IPS DF 6.9 (cell line): ENCODE measurements at places on chromosomes 12 and 14.

DNA sequence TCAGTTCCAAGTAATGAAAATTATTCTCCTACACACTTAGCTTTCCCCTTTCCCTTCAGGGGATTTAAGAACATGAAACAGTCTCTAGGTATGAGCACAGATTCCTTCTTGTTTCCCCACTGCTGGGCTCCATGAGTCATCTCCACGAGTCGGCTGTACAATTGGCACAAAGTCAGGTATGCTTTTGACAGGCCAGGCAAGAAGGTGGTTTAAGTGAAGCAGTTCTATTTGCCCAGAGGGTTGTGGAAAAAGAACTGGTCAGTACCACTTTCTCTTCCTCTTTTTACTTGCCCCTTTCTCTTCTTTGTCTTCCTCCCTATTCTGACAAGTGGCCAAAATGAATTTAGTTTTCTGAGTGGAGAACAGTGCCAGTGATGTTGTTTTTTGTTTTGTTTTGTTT, 16.3 kb downstream of the DYNC1H1 start:
- no peaks in the 10 kb centered on the region for H3K4me1 ChIP-seq
- H3K27ac ChIP-seq: no peak overlapping the region
- no peaks in the 10 kb centered on the region for H3K27me3 ChIP-seq
- no peak for DNase-seq

DNA sequence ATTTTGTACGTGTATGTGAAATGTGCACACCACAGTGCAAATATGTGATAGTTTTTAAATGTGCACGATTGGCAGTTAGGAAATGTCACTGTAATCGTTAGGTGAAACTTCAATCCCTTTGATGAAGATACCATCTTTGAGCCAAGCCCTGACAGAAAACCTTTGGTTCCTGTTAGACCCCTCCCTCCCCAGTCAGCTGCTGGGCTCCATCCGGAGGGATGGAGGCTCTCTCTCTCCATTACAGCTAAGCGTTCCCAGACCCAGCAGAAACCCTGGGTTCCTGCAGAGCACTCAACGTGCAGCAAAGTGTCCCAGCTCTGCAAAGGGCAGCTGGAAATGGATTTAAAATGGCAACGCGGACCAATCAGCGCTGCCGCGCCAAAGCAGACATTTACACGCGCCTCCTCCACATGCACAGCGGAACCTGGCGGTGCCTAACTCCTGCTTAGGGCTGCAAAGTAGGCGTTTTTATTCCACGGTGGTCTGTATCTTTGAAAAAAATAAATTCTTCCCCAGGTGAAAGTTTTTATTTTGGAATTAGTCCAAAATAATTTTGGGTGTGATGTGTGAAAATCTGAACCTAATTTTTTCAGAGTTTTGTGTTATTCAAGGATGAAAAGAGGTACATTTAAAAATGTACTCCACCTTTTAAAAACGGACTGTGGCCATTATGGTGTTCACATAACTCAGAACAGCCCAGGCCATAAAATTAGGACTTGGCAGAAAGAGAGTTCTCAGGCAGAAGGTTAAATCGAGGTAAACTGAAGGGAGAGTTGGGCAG, 1.4 kb upstream of the HMGA2 start:
- H3K27ac ChIP-seq: no peak overlapping the region
- no peaks in the 10 kb centered on the region for H3K36me3 ChIP-seq
- peak overlapping the region; percentile 85; the same call in 1 of the 2 replicates for H3K4me3 ChIP-seq
- peaks cover 1% of the 10 kb centered on the region for H3K4me1 ChIP-seq

DNA sequence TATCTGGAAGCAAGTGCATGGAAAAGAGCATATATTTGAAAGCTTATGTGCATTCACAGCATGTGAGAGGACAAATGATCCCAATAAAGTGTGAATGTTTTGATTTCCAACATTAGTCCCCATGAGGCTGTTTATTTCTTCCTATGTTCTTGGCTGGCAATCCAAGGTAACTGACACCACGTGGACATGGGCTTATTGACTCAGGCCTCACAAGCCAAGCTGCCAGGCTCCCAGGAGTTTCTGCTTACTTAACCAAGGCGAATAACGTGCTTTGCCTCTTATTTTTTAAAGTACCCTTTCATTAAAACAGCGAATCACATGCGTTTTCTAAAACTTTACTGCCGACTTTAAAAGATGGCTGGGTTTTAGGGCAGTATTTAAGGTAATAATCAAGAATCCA, 441.7 kb downstream of the FUT8 start:
- no peaks in the 10 kb centered on the region for H3K4me1 ChIP-seq
- H3K36me3 ChIP-seq: no peaks in the 10 kb centered on the region
- no peak for DNase-seq
- H3K27me3 ChIP-seq: no peaks in the 10 kb centered on the region
- no peak overlapping the region for H3K27ac ChIP-seq

DNA sequence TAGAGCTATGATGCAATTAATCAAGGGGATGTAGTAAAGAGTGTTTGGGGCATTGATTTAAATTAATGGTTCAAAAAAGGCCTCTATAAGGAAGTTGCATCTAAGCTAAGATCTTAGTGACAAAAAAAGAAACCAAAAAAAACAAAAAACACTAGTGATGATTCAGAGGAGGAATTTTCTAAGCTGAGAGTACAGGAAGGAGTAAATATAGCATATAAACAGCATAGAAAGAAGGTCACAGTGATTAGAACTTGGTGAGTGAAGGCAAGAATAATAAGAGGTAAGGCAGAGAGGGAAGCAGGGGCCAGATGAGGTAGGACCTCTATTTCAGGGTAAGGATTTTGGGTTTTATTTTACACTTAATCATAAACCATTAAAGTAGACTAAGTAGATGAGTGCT, 48.0 kb upstream of the PDZRN4 start:
- H3K27me3 ChIP-seq: no peaks in the 10 kb centered on the region
- no peak for DNase-seq
- no peak overlapping the region for H3K27ac ChIP-seq
- H3K36me3 ChIP-seq: no peaks in the 10 kb centered on the region
- H3K4me3 ChIP-seq: no peak overlapping the region

- H3K36me3 ChIP-seq: no peaks in the 10 kb centered on the region
- no peak overlapping the region for H3K4me3 ChIP-seq
- no peak overlapping the region for H3K27ac ChIP-seq
- DNase-seq: no peak
Measured at GRCh38 chr14:54209511-54210250, 187.1 kb upstream of the CDKN3 start.

GRCh38 chr14:73221945-73222344, 15.4 kb upstream of the PAPLN start:
- H3K27ac ChIP-seq: no peak overlapping the region
- H3K4me1 ChIP-seq: peaks cover 3% of the 10 kb centered on the region
- DNase-seq: no peak
- peaks cover 3% of the 10 kb centered on the region; the same call in 1 of the 2 replicates for H3K36me3 ChIP-seq

GRCh38 chr12:122691566-122691965, 11.6 kb downstream of the HCAR2 start:
- no peaks in the 10 kb centered on the region for H3K4me1 ChIP-seq
- no peaks in the 10 kb centered on the region for H3K27me3 ChIP-seq
- no peak overlapping the region for H3K4me3 ChIP-seq
- no peaks in the 10 kb centered on the region for H3K36me3 ChIP-seq
- H3K27ac ChIP-seq: no peak overlapping the region
- no peak for DNase-seq

DNA sequence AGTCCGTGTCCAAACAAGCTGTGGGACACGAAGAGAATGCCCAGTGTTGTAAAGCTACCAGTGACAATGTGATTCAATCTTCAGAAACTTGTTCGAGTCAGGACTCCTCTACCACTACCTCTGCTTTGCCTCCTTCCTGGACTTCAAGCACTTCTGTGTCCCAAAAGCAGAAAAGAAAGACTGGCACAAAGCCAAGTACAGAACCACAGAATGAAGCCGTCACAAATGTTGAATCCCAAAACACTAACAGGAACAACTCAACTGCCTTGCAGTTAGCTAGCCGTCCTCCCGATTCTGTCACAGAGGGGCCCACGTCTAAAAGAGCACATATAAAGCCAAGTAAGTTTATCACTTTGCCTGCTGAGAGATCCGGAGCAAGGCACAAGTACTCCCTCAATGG, 284.9 kb downstream of the LRFN5 start:
- H3K27me3 ChIP-seq: no peaks in the 10 kb centered on the region
- DNase-seq: no peak
- H3K36me3 ChIP-seq: no peaks in the 10 kb centered on the region
- H3K4me1 ChIP-seq: no peaks in the 10 kb centered on the region

GRCh38 chr14:70652871-70653270, 11.2 kb downstream of the TTC9 start:
- no peaks in the 10 kb centered on the region for H3K27me3 ChIP-seq
- no peak for DNase-seq
- H3K36me3 ChIP-seq: no peaks in the 10 kb centered on the region

DNA sequence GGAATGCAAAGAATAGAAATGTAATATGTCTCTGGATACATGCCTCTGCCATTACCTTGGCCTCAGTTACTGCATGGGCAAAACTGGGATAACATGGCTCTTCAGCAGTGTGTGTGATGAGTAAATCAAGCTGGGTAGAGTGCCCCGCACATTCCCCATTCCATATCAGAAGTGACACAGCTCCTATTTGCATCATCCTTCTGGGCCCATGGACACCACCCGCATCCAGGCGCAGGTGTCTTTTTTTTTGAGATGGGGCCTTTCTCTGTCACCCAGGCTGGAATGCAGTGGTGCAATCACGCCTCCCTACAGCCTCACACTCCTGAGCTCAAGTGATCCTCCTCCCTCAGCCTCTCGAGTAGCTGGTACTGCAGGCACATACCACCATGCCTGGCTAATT, 31.6 kb downstream of the KRT76 start:
- H3K27ac ChIP-seq: no peak overlapping the region
- H3K4me1 ChIP-seq: no peaks in the 10 kb centered on the region; the same call in 1 of the 2 replicates

GRCh38 chr12:47876440-47876960, 28.3 kb downstream of the VDR start:
- H3K27ac ChIP-seq: no peak overlapping the region
- H3K36me3 ChIP-seq: no peaks in the 10 kb centered on the region
- no peaks in the 10 kb centered on the region for H3K4me1 ChIP-seq
- H3K4me3 ChIP-seq: no peak overlapping the region
- no peak for DNase-seq

DNA sequence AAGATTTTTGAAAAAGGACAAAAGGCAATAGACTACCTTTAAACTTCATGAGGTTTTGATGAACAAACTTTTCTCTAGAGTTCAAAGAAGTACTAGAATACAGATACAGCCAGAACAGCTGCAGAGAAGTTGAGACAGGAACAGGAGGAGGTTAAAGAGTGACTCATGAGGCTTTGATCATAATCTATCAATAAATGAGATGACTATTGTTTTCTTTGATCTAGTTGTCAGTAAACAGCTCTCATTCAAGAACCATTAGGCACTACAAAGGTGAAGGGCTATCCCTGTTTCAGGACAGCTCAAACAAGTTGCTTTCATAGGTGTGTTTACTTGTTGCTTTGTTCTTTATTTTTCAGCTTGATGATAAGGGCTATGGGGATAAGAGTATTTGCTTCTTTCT, 2.4 kb downstream of the WASHC3 start:
- H3K27me3 ChIP-seq: no peaks in the 10 kb centered on the region
- DNase-seq: no peak
- no peaks in the 10 kb centered on the region for H3K4me1 ChIP-seq
- no peak overlapping the region for H3K27ac ChIP-seq
- no peak overlapping the region for H3K4me3 ChIP-seq

GRCh38 chr12:104906695-104907094, 51.4 kb downstream of the SLC41A2 start:
- H3K36me3 ChIP-seq: no peaks in the 10 kb centered on the region
- no peak for DNase-seq
- no peaks in the 10 kb centered on the region for H3K27me3 ChIP-seq
- H3K27ac ChIP-seq: no peak overlapping the region
- no peaks in the 10 kb centered on the region for H3K4me1 ChIP-seq

- no peak overlapping the region for H3K4me3 ChIP-seq
- no peaks in the 10 kb centered on the region for H3K36me3 ChIP-seq
- no peaks in the 10 kb centered on the region for H3K27me3 ChIP-seq
- no peak for DNase-seq
- H3K27ac ChIP-seq: no peak overlapping the region
Measured at GRCh38 chr14:60848066-60848465, 113.5 kb downstream of the MNAT1 start.

DNA sequence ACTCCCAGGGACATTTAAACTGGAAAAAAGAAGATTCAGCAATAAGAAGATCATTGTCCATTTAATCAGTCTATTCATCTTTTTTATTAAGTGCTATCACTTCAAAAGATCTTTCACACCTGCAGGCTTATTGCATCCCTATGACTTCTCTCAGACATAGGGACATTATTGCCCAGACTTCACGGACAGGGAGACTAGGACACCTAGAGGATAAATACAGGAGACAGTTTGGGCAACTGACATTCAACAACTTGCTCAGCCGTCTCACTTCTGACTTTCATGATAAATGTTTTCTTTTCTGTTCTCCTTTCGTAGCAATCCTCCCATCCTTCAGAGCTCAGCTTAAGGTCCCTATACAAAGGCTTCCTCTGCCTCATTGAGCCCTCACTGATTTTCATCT, 84.3 kb downstream of the TMEM30B start:
- no peaks in the 10 kb centered on the region for H3K4me1 ChIP-seq
- DNase-seq: no peak
- H3K27ac ChIP-seq: no peak overlapping the region
- H3K27me3 ChIP-seq: no peaks in the 10 kb centered on the region
- H3K36me3 ChIP-seq: no peaks in the 10 kb centered on the region
- no peak overlapping the region for H3K4me3 ChIP-seq

- no peak for DNase-seq
- H3K27ac ChIP-seq: no peak overlapping the region
- no peaks in the 10 kb centered on the region for H3K4me1 ChIP-seq
- no peak overlapping the region for H3K4me3 ChIP-seq
- peaks cover 2% of the 10 kb centered on the region; the same call in 1 of the 2 replicates for H3K36me3 ChIP-seq
- H3K27me3 ChIP-seq: no peaks in the 10 kb centered on the region
Measured at GRCh38 chr14:95541346-95541745, 6.5 kb downstream of the GLRX5 start.

DNA sequence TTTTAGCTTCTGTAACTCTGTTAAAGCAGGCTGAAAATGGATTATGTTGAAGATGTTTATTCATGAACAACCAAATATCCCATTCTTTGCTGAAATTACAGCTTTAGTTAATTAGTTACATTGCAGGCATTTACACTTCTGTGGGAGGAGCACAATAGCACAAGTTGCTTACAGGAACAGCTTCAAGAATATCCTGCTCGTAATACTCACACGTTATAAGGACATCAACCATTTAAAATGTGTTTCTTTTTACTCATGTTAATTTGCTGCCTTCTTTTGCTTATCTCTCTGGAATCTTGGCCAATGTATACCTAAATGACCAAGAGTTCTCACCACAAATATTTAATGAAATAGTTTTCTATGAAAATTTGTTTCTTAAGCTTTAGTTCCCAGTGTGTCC, 305.2 kb upstream of the SYT1 start:
- H3K4me1 ChIP-seq: no peaks in the 10 kb centered on the region
- H3K36me3 ChIP-seq: no peaks in the 10 kb centered on the region
- no peaks in the 10 kb centered on the region for H3K27me3 ChIP-seq
- no peak overlapping the region for H3K4me3 ChIP-seq
- no peak for DNase-seq

DNA sequence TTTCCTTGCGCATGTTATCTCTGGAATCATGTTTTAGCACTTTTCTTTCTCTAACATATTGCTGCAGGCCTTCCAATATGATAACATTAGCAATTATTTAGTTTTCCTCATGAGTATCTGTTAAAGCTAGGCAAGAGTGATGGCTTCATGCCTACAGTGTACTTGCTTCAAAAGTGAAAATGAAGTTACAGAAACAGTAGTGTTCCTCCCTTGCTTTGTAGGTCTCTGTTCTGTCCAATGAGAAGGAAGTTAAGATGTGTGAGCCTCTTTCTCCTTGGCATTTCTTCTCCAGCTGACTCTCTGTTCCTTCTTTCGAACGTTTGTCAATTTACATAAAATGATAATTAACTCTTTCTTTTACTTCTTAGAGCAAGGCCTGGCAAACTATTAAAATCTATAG, 22.2 kb downstream of the LRRIQ1 start:
- no peak for DNase-seq
- H3K36me3 ChIP-seq: no peaks in the 10 kb centered on the region
- no peaks in the 10 kb centered on the region for H3K4me1 ChIP-seq
- H3K27me3 ChIP-seq: no peaks in the 10 kb centered on the region
